ENCODE measurements at places on chromosomes 6 and 20.

DNA sequence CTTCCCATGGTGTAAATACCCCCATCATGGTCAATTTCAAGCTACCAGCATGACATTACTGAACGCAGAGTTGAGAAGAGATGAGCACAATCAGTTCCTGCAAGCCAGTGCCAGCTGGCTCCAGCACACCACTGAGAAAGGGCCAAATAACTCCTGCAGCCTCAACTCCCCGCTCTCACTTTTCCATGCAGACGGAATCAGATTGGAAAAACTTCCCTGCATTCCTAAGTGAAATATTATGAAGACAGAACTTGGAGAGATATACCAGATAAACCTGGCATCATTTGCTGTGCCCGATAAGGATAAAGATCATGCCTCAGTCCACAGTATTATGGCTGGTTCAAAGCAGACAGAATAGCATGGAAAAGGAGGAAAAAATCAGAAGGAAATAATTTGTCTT is 56.7 kb downstream of the FILIP1 start:
- DNase-seq: no peak

GRCh38 chr6:97726378-97726777 is 443.4 kb upstream of the MMS22L start:
- no peak for DNase-seq

DNA sequence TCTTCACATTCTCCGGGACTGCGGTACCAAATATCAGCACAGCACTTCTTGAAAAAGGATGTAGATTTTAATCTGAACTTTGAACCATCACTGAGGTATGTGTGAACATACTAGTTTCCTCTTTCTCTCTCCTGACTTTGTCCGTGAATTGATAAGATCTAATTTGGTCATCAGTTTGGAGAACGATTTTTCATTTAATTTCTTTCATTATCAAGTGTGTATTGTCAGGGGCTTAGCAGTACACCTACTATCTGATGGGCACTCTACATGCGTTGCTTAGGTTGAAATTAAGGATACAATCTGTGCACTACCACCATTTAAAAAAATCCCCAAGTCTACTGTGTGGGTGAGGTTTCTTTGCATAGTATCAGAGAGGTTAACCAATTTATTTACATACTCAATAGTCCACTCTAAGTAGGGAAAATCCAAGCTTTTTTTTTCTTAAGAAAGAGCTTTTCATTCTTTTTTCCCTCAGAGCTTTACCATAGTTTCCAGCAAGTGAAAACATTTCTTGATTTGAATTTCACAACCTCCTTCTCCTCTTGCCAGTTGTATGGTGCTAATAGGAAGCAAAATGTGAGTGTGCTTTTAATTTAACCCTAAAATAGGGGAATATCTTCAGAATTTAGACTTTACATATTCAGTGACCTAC is 105.4 kb upstream of the ESR1 start:
- no peak for DNase-seq

- DNase-seq: no peak
These were observed 426.0 kb downstream of the LMBRD1 start for GRCh38 chr6:69370763-69371162.

DNA sequence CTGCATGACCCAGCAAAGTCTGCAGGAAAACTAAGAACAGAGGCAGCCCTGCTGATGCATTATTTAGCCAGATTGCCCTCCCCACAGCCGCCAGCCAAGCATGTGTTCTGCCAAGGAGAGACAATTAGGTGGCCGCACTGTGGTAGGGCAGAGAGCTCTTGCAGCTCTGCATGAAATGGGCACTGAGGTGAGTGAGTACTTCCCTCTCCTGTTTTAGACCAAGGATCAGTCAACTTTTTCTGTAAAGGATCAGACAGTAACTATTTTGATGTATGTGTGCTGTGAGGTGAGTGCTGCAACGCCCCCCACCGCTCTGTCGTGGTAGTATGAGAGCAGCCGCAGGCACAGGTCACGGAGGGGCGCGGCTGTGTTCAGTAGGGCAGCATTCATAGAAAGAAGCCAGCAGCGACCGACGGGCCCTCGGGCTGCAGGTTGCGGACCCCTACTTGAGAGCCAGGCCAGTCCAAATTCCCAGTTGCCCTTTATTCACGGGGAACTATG is 23.8 kb upstream of the FAM50B start:
- DNase-seq: peak; percentile 29

Measured in C1 segment of cervical spinal cord (tissue), 14 donors.